Mononuclear cell (primary cell): ENCODE measurements at places on chromosomes 6 and 20. TPM values are rescaled to one million over a fixed set of nuclear protein-coding genes. Genes with fewer than 3 reads are reported as not detected.

PERP gene
- 0.73 TPM for total RNA-seq

POPDC3 gene
- total RNA-seq: not detected

CBFA2T2 gene
- 8.9 TPM for total RNA-seq

SLC32A1 gene
- total RNA-seq: 0.21 TPM

MEP1A gene
- total RNA-seq: not detected

DCDC2 gene
- total RNA-seq: 0.10 TPM

CGA gene
- not detected for total RNA-seq

LAMA4 gene
- 0.42 TPM for total RNA-seq

KCNK5 gene
- total RNA-seq: 0.31 TPM

TCF21 gene
- not detected for total RNA-seq

TRAPPC3L gene
- 2.1 TPM for total RNA-seq

DZANK1 gene
- total RNA-seq: 0.84 TPM

PHACTR2 gene
- 30.0 TPM for total RNA-seq

TMEM170B gene
- total RNA-seq: 17.5 TPM

SRSF12 gene
- total RNA-seq: not detected

MRAP2 gene
- total RNA-seq: 0.10 TPM

NUS1 gene
- total RNA-seq: 20.1 TPM

TCFL5 gene
- 3.8 TPM for total RNA-seq

PARD6B gene
- 4.3 TPM for total RNA-seq

TM9SF4 gene
- total RNA-seq: 20.5 TPM

IYD gene
- total RNA-seq: not detected

SNPH gene
- total RNA-seq: 9.7 TPM

RNF144B gene
- total RNA-seq: 26.1 TPM

SGK2 gene
- 0.10 TPM for total RNA-seq

KCNQ5 gene
- 2.8 TPM for total RNA-seq

OPN5 gene
- not detected for total RNA-seq

SIRPD gene
- 0.42 TPM for total RNA-seq

KIF13A gene
- 18.1 TPM for total RNA-seq

C6orf163 gene
- 2.0 TPM for total RNA-seq

C6orf58 gene
- total RNA-seq: not detected

PAX1 gene
- not detected for total RNA-seq

CST3 gene
- total RNA-seq: 486 TPM

GABRR1 gene
- 0.10 TPM for total RNA-seq

RBM24 gene
- 0.21 TPM for total RNA-seq

PSORS1C1 gene
- not detected for total RNA-seq

HEY2 gene
- 0.10 TPM for total RNA-seq

OLIG3 gene
- total RNA-seq: not detected

CLVS2 gene
- under 0.01 TPM for total RNA-seq

WFDC12 gene
- total RNA-seq: not detected

PPP1R14C gene
- total RNA-seq: 0.21 TPM

DEFB125 gene
- total RNA-seq: not detected

SOX18 gene
- total RNA-seq: not detected

PTK7 gene
- 1.8 TPM for total RNA-seq

RBM12 gene
- total RNA-seq: 55.7 TPM

C20orf144 gene
- 0.21 TPM for total RNA-seq

CMTR1 gene
- total RNA-seq: 40.9 TPM

OR2W1 gene
- not detected for total RNA-seq

TNFRSF6B gene
- not detected for total RNA-seq

ELOVL2 gene
- total RNA-seq: not detected

GJA1 gene
- 0.31 TPM for total RNA-seq

SPAG4 gene
- total RNA-seq: 5.9 TPM

LAMP5 gene
- 0.84 TPM for total RNA-seq

PROKR2 gene
- total RNA-seq: not detected

LIN28B gene
- not detected for total RNA-seq

VNN1 gene
- total RNA-seq: 2.7 TPM

PPP1R3G gene
- total RNA-seq: 0.31 TPM

COL19A1 gene
- total RNA-seq: 9.1 TPM

BTN3A1 gene
- 51.2 TPM for total RNA-seq
